ENCODE measurements at places on chromosomes 2 and 18. TPM values are rescaled to one million over a fixed set of nuclear protein-coding genes. Genes with fewer than 3 reads are reported as not detected.

GRCh38 chr2:85692039-85692645 is 2.0 kb upstream of the GNLY start:
- no peak for DNase-seq

DNA sequence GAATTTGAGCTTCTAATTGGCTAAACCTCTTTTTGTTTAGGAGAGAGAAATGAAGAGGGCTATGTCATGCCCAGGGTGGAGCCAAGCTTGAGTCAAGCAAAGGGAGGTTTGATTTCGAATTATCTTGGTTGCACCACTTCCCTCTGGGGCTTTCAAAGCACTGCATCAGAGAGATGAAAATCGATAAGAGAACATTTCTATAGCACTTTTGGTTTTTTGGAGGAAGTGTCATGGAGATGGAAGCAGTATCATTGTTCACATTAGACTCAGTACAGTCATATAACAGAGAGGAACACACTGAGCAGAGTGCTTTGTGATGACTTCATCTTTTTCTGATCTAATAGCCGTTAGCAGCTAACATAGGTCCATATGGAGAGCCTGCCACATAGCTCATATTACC is 120.3 kb upstream of the UXS1 start:
- DNase-seq, result no peak

GRCh38 chr2:71606244-71606643 is 152.9 kb downstream of the DYSF start:
- DNase-seq, result no peak

- no peak for DNase-seq
Observed at GRCh38 chr2:190766595-190766994, 114.0 kb upstream of the GLS start.

DNA sequence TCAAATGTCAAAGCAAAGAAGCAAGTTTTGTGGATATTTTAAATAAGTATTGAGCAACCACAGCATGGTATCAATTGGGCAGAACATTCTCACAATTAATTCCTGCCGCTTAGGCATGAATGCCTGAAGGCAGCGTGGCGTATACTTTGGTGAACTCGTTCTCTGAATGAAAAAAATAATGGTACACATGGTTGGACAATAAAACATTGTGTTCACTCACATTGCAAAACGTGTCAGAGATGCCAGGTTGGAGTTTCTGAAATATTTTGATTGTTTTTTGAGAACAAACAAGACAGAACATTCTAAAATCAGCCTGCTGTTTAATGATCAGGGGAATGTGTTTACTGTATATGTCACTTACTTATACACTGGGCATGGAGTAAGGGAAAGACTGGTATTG is 254.2 kb downstream of the CDH2 start:
- no peak for DNase-seq

DNA sequence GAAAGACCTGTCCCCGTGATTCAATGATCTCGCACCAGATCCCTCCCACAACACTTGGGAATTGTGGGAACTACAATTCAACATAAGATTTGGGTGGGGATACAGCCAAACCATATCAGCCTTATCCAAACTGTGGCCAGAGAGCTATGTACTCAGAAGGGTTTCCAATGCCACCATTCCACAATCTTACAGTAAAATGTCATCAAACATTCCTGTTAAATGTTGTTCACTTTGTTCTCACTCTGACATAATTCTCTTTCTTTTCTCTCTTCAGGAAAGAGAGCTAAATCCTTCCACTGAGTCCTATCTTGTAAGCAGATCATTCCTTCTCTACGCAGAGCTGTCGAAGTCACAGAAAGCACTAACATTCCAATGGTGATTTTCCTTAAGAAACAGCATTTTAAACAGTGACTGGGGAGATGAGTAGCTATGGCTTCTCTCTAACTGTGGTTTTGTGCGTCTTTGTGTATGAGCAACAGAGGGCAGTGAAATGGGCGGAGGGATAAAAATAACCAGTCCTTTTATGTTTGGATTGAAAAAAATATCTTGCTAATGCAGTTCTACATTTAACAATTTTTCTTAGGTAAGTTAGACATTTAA is 684.7 kb downstream of the EPHA4 start:
- DNase-seq, result no peak

DNA sequence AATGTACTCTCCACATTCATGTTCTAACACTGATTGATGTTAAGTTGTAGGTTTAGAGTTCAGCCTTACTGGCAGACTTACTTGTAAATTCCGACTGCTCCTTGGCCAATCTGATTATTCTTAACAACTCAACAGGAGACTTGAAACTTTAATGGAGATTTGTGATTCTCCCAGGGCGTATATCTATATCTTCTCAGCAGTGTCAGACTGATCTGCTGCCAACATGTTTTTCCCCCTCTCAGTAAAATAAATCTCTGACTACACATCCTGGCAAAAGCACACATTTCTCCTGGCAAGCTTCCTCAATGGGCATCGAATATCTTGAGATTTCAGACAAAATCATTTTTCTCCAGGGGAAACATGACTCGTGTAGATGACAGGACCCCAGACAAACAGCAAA is 1041.2 kb downstream of the DPP10 start:
- DNase-seq, result no peak

GRCh38 chr18:3864669-3865298 is 414.8 kb downstream of the TGIF1 start:
- DNase-seq, result no peak

- no peak for DNase-seq
Observed at GRCh38 chr2:199228887-199229819, 228.6 kb downstream of the SATB2 start.

- no peak for DNase-seq
Observed at GRCh38 chr18:1047406-1047805, 142.7 kb downstream of the ADCYAP1 start.

DNA sequence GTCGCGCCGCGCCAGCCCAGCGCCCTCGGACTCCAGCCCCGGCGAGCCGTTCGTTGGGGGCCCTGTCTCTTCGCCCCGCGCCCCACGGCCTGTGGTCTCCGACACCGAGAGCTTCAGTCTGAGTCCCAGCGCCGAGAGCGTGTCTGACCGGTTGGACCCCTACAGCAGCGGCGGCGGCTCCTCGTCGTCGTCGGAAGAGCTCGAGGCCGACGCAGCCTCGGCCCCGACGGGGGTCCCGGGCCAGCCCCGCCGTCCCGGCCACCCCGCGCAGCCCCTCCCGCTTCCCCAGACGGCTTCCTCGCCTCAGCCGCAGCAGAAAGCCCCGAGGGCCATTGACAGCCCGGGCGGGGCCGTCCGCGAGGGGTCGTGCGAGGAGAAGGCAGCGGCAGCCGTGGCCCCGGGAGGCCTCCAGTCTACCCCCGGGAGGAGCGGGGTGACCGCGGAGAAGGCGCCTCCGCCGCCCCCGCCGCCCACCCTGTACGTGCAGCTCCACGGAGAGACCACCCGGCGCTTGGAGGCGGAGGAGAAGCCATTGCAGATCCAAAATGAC is 1.4 kb downstream of the PHLPP1 start:
- DNase-seq, result no peak

- DNase-seq, result no peak
Observed at GRCh38 chr18:34738175-34738894, 28.2 kb downstream of the DTNA start.

- DNase-seq, result no peak
Observed at GRCh38 chr2:193505620-193506019, 1310.9 kb upstream of the TMEFF2 start.

GRCh38 chr2:73232403-73233153 is 461 bp downstream of the PRADC1 start:
- DNase-seq, result no peak

GRCh38 chr2:36059691-36060090 is 295.9 kb upstream of the CRIM1 start:
- no peak for DNase-seq

GRCh38 chr2:69013840-69014821 is 1.2 kb downstream of the ANTXR1 start:
- peak; percentile 68 for DNase-seq

- DNase-seq, result no peak
Observed at GRCh38 chr2:142395291-142395690, 264.5 kb upstream of the LRP1B start.

DNA sequence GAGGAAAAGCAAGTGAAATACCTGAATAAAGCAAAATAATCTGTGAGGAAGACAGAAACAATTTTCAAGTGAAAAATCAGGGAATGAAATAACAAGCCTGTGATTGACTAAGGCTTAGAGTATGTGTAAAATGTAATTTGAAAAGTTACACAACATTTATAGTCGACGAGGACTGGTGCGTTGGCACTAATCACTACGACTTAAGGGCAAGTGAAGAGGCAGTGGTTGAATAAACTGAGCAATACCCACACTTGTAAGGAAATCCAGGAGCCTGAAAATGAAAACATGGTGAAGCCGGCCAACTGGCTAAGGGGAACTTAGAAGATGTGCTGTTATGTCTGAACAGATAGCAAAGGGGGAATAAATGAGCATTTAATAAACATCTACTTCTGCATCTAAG is 13.4 kb downstream of the DOK1 start:
- DNase-seq, result no peak

- no peak for DNase-seq
Observed at GRCh38 chr18:42752916-42753315, 362.6 kb downstream of the RIT2 start.

DNA sequence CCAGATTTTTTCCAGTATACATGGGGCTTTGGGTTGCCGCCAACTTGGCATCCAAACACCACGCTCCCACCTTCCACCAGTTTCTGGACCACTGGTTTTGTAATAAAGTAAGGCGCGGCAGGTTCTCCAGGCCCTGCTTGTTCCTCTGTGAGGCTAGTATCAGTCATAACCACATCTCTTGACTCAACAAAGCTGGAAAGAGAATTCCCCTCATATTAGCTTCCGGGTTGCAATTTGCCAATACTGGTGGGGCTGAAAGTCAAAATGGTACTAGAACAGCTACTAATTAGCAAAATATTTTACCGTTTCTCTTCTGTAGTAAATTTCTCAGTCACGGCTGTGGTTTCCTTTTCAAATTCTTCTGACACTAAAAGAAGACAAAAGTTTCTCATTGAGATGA is 25.0 kb downstream of the TTN start:
- DNase-seq, result no peak

- no peak for DNase-seq
Observed at GRCh38 chr18:53819671-53820070, 404.8 kb downstream of the MBD2 start.

DNA sequence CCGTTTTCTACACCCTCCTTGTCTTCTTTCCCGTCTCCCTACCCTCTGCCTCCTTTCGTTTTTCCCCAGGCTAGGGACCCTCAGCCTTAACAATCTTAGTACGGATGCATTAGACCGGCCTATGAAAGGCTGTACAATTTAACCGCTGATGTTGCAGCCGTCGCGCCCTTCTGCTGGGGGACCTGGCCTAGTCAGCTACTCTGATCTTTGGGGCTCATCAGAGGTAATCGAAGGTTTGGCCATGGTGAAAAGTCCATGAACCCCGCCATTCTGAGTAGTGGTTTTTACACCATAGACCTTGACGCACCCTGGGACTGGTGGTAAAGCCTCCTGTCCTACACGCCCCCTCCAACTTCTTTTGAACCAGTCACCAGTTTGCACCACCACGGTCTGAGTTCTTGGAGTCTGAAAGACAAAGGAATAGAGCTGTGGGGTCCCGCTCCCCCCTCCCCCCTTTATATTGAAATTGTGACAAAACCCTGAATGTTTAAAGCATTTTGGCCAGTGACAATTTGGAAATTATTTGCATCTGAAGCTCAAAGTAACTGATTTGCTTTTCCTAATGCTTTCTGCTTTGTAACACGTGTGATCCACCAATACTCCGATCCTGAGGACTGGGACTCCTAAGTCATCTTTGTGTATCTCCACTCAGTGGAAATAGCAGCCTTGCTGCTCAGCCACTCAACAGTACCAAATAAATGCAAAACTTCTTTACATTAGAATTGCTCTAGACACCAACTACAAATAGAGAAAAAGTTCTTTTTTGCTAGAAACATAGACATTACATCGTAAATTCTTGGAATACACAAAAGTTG is 642 bp upstream of the SRSF7 start:
- no peak for DNase-seq

- DNase-seq, result no peak
Observed at GRCh38 chr2:6233993-6234392, 541.8 kb downstream of the SOX11 start.

DNA sequence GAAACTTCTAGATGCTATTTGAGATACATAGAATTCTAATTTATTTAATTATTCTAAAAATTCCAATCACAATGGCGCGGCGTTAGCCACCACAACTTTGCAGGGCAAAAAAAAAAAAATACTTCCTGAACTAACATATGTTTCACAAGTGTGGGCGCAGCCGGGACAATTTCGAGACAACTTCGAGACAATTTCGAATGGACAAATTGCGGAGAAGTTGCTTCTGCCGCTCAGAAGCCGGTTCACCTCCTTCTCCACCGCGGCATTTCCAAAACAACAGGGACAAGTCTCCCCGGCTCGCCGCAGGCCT is 842 bp downstream of the PAX3 start:
- no peak for DNase-seq

DNA sequence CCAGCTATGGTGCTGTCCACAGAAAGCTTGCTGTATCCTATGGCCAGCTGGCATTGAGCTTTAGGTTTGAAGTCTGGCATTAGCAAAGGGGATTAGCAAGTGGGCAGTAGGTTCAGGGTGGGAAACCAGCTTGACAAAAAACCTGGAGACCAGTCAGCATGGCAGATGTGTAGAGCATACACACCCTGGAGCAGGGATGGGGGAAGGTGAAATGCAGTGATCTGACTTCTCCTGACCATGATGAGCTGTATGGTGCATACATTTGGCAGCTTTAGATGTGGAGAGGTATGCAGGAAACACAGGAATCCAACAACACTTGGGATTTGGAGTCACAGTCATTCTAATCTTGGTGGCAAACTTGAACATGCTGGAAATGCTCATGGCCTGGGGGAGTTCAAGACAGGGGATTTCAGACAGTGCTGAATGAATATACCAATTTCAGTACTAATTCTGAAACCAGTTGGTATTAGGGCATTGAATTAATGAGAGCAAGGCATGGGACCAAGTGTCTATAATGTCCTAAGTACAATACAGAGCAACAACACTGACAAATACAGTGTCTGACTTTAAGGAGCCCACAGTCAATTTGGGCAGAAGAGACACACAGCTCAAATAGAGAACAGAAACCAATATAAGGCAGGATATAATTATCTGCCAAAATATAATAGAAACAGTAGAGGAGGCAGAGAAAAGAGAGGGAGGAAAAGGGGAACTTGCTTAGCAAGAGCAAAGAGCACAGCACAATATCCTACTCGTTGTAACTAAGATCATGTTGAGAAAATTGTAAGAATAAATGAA is 11.8 kb downstream of the ARHGAP15 start:
- no peak for DNase-seq

DNA sequence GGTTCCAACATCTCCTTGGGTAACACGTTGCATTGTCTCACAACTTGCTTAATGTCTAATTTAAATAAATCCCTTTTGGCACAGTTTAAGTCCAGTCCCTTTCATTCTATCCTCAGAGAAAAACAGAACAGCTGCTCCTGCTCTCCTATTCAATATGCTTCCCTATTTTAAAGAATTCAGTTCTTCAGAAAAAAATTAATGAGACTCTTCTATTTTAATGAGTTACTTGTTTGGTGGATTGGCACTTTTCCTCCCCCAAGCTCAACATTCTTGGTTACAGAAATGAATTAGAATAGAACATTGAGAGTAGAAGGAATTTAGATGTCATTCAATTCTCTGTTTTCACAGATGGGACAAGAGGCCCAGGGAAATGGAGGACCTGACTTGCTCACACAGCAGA is 116.9 kb upstream of the ATP8B1 start:
- no peak for DNase-seq

MYL12A gene
- total RNA-seq, result 421 TPM

CXCR4 gene
- total RNA-seq, result 15.5 TPM

OTX1 gene
- total RNA-seq, result not detected

ERBB4 gene
- 1.7 TPM for total RNA-seq

REG3A gene
- total RNA-seq, result not detected

MEIS1 gene
- total RNA-seq, result 46.7 TPM

COL5A2 gene
- 64.2 TPM for total RNA-seq

RIT2 gene
- not detected for total RNA-seq

PUM2 gene
- 22.4 TPM for total RNA-seq

PAIP2B gene
- total RNA-seq, result 0.32 TPM

BCL11A gene
- 0.11 TPM for total RNA-seq

Data from ascending aorta (tissue), 2 donors.